ENCODE measurements at places on chromosomes 1 and 21. TPM values are rescaled to one million over a fixed set of nuclear protein-coding genes. Genes with fewer than 3 reads are reported as not detected.

DNA sequence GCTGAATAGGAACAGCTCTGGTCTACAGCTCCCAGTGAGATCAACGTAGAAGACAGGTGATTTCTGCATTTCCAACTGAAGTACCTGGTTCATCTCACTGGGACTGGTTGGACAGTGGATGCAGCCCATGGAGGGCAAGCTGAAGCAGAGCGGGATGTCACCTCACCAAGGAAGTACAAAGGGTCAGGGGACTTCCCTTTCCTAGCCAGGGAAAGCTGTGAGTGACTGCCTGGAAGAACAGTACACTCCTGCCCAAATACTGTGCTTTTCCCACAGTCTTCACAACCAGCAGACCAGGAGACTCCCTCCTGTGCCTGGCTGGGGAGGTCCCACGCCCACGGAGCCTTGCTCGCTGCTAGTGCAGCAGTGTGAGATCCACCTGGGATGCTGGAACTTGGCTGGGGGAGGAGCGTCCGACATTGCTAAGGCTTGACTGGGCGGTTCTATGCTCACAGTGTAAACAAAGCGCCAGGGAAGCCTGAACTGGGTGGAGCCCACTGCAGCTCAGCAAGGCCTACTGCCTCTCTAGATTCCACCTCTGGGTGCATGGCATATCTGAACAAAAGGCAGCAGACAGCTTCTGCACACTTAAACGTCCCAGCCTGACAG, 14.7 kb downstream of the CR1L start:
- no peak for DNase-seq

- DNase-seq: no peak
These were observed 31.1 kb downstream of the CD55 start for GRCh38 chr1:207352554-207352953.

DNA sequence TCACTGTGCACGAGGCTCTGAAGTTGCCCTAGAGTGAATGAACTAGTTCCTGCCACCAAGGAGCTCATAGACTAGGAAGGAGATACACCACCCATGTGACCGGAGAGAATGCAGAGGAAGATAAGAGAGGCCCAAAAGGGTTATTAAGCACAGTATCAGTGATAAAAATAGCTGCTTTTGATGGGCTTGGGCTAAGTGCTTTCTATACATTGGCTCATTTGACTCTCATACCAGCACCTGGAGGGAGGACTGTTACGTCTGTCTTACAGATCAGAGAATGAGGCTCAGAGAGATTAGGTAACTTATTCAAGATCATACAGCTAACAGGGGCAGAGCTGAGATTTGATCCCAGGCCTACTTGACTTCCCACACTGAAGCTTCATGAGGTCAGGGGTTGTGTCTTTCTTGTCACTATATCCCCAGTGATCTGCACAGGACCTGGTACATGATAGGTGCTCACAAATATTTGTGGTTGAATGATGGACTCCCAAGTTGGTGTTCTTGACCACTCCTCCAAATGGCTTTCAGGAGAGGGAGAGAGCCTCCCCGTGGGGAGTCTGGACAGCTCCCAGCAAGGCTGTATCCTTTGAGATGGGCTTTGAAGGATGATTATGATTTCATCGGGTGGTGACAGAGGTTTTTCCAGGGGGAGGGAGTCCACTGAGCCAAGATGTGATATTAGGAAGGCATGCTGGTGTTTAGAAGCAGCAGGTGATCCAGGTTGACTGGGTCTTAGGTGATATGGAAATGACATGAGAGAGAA, 14.4 kb downstream of the PPFIA4 start:
- no peak for DNase-seq

- DNase-seq: no peak
These were observed 1232.0 kb downstream of the KCNT2 start for GRCh38 chr1:195376190-195376589.

DNA sequence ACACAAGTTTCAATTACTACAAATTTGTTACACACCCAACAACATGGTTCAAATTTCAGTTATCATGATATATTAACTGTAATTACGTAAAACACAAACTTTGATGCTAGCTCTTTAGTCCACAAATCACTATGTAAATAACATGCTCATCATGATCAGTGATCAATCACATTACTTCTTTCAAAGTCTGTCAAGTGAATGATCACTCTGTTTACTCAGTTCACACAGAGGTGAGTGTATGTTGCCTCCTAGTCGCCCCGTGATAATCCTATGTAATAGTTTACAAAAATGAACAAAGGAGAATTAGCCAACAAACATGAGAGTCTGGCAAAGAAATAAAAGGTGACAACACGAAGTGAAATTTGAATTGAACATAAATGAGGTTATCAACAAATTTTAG, 14.3 kb downstream of the EDEM3 start:
- no peak for DNase-seq

DNA sequence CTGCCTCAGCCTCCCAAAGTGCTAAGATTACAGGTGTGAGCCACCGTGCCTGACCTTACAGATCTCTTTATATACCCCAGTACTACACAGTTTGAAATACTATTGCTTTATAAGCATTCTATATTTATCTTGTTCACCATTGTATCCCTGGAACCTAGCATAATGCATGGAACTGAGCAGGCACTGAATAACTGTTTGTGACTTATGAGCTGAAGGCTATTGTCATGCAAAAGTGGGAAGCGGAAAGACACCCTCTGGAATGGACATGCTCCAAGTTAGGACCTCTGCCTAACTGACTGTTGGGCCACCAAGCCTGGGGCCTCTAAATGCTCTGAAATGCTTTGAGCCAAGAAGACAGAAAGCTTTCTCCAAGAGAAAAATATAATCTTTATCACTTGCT, 8.1 kb downstream of the LRRC41 start:
- DNase-seq: no peak

DNA sequence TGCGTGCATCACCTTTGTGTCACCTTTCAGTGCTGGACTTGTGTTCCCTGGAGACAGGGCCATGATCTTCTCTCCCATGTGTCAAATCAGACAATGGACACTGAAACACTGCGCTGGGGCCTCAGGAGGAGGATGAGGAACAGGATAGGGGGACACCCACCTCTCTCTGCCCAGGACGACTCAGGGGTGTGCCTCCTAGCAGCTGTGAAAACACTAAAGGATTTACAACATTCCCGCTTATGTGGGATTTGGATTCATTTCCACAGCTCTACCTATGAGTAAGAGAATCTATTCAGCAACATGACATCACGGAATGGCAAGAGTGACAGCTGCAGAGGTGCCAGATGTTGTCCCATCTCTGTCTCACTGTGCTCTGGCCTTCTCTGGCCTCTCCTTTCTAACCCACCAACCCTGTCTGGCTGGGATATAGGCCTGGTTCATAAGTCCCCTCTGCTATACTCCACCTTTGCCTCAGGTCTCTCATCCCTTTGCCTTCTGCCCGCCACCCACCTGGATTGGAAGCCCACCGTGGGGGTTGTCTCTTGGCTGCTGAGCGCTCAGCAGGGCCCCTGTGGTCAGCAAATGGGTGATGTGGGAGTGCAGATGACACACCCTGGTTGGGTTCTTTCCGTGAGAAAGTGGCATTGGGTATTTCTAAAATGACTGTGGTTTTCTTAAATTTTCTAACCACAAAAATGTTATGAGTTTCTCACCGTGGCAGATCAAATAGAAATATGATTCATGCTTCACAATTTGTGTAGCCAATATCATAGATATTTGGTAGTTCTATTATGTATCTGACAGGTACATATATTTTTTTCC, 47.1 kb upstream of the TLR5 start:
- no peak for DNase-seq

DNA sequence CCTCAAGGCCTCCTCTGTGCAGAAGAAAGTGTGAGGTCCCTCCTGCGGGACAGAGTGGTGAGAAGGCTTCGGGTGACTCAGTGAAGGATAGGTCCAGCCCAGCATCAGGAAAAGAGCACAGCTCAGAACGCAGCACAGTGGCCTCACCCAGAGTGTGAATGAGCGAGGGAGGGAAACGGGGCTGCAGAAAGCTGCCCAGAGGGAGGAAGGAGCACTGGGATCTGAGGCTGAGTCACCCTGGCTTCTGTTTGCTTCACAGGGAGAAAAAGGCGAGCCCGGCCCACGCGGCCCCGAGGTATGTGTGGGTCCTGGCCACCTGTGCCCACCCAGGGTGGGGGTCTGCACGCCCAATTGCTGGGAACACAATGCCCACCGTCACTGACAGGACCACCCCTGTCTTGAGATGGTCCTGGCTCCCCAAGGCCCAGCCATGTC, 24.3 kb downstream of the COL6A2 start:
- no peak for DNase-seq

DNA sequence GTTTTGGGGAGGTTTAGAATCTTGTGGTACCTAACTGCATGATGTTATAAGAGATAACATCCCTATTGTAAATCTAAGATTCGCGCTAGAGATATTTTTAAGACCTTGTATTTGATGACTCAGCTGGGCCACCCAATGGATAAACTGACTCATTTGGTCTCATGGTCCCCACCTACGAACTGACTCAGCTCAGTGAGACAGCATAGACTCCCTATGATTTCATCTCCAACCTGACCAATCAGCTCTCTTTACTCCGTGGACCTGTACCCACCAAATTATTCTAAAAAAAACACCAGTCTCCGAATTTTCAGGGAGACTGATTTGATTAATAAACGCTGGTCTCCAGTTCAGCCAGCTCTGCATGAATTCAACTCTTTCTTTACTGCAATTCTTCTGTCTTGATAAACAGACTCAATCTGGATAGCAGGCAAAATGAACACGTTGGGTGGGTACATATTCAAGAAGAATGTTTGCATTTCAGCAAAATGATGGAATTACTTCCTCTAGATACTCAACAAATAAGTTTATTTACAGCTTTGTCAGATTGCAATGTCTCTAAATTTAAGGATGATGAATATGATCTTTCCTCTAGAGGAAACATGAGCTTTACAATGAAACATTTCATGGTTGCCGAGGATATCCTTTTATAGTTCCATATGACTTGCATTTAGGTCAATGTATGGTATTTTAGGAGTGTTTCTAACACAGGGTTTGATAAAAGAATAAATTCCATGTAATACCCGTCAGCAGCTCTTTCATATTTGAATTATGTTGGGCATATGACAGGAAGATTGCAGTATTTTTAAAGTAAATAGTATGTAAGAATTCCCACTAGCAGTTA, 516.6 kb upstream of the RGS18 start:
- no peak for DNase-seq

DNA sequence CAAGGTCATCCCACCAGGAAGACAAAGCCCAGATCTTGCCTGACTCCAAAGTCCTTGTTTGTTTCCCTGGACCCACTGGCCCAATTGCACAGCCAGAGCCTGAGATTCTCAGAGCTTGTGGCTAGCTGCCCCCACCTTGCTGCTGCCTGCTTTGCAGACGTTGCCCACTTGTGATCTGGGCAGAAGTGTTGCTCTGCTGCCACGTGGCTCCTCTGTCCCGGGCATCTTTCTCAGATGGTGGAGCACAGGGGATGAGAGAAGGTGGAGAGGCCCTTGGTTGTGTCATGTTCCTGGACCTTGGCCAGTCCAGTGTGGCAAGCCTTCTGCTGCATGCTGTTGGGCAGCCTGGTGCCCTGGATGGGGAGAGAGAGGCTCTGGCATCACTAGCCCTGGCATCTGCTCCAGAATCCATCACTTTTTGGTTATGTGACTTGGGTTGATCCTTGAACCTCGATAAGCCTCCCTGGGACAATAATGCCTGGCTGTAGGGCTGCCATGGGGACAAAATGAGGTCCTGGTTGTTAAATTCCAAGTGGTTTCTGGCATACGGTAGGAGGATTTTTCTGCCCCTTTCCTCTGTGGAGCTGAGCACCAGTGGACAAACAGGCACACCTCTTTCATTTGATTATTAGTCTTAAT, 1.5 kb upstream of the NR0B2 start:
- no peak for DNase-seq

DNA sequence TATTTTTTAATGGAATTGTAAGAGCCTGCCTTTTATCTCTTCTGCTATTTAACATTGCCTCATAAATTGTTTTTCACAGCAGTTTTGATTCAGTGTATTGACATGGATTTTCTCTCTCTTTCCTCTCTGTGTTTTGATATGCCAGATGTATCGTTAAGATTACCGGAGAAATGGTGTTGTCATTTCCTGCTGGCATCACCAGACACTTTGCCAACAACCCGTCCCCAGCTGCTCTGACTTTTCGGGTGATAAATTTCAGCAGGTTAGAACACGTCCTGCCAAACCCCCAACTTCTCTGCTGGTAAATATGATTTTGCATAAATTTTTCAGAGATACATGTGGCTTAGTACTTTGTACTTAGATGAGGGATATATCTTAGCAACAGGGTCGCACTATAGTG, 23.1 kb upstream of the DYNLT5 start:
- DNase-seq: no peak

DNA sequence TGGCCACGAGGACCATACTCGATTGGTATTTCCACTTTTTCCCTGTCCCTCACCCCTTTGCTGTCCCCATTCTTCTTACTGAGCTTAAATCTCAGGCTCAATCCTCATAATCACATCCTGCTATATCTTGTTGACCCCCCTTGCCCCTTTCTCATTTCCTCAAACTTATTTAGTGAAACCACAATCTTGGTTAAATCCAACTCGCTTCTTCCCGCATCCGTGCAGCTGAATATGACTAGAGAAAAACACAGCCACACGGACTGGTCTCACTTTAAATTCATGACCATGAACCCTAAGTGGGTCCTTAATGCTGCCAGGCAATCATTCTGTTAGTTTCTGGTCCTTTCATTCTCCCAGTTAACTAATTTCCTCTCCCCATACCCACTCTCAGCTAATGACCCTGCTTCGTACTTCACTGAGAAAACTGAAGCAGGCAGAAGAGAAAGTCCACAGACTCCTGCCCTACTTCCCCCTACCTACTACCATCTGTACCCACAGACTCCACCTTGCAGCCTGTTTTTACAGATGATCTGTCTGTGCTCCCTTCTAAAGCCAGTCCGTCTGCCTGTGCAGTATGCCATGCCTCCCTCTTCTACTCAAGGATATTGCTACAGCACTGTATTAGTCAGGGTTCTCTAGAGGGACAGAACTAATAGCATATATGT, 96.8 kb upstream of the LMO4 start:
- DNase-seq: no peak

DNA sequence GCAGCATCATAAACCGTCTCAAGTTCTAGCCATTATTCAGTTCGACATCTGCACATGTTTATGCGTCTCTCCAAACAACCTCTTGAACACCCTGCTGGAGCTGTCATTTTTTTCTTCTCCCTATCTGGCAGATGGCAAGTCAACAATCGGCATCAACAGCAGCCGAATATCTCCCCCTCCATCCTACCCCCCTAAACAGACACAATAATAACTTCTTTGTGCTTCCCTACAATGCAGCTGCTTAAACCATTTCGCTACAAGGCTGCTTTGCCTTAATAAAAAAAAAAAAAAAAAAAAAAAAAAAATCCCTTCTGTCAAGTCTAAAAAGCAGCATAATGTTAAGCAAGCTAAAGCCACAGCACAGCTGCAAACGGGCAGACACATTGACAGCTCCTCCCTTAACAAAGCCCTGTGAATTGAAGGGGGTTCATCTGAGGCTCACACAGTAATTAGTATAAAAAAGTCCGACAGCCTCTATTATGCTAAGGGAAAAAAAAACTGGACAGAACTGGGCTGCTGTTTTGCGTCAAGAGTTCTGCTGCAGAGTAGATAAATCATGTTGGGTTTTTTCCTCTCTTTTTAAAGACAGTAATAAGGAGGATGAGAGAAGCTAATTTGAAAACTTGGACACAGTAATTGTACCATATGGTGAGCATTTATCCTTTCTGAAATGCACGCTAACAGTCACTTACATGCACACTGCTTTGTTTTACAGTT, 136.4 kb downstream of the AKT3 start:
- no peak for DNase-seq

- no peak for DNase-seq
These were observed at the start of gene ZBTB18 for GRCh38 chr1:244050835-244051444. ZBTB18 (plus strand) TSS chr1:244051283; CDS start chr1:244051432, 149 bp downstream.

Gene NPHS2
- not detected for total RNA-seq

Gene CLIC6
- total RNA-seq: 1.9 TPM

Gene LMNA
- total RNA-seq: 311 TPM

Gene MCL1
- 291 TPM for total RNA-seq

Gene DPT
- total RNA-seq: 126 TPM

Measured in esophagus muscularis mucosa (tissue), 4 donors.